ENCODE measurements at places on chromosomes 7 and 10.

DNA sequence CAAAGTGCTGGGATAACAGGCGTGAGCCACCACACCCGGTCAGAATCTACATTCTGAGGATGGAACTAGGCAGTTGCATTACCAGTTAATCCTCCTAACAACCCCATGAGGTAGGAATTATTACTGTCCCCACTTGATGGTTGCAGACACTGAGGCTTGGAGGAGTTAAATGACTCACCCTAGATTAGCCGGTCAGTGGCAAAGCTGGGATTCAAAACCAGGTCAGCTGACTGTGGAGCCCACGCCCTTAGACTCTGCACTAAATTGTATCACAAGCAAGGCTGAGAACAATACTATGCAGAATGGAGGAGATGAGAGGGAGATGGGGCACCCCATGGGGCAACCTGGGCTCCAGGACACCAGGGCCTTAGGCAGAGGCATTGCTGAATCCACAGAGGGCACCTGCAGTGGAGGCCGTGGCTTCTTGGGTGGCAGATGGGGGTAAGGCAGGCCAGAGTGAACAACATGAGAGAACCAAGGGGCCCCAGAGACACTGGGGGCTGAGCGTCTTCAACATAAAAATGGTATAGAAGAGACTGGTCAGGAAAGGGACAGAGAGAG is 723.4 kb downstream of the PARD3 start:
- DNase-seq, result no peak

GRCh38 chr10:107986571-107986970 is 822.1 kb upstream of the SORCS1 start:
- DNase-seq, result no peak

GRCh38 chr7:17234398-17235031 is 63.9 kb upstream of the AHR start:
- peak; percentile 55 for DNase-seq

GRCh38 chr7:84700563-84701370 is 486.1 kb downstream of the SEMA3D start:
- DNase-seq, result no peak

- DNase-seq, result no peak
Observed at GRCh38 chr10:32629910-32630309, 184.0 kb downstream of the CCDC7 start.

DNA sequence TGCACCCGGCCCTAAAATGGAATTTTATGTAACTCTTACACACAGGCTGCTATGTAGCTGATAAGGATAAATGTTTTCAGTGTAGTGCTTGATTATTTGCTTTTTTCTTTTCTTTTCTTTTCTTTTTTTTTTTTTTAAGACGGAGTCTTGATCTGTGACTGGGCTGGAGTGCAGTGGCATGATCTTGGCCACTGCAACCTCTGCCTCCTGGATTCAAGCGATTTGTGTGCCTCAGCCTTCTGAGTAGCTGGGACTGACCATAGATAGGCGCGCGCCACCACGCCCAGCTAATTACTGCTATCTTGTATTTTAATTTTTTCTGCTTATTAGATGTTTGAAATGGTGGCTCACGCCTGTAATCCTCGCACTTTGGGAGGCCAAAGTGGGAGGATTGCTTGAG is 3.4 kb downstream of the RABGEF1 start:
- no peak for DNase-seq

GRCh38 chr10:79129361-79129997 is 60.7 kb downstream of the ZMIZ1 start:
- no peak for DNase-seq

DNA sequence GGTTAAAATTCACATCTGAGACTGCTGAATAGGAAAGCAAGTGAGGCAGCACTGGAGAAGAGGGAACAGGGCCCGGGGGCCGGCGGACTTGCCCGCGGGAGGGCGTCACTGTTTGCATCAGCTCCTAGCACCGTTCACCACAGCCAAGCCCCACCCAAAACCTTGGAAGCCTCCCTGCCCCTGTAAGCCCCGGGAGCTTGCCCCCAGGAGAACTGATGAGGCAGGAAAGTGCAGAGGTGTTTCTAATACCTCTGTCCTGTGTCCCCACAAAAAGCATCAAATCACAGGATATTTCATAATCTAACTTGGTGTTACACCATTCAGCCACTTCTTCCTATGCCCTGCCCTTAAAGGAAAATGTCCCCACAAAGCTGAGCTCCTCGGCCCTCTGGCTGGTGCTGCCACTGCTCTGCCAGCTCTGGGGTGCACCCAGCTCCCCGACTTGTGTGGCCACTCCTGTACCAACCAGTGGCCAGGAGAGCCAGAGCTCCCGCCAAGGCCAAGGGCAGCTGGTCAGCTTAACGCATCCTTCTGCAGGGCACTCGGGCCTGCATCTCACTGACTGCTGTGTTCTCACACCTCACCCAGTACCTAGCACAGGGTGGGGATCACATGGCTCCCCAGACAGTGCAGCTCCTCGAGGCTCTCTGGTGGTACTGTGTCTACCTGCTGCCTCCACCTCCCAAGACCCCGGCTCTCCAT is 47.3 kb upstream of the CNPY1 start:
- no peak for DNase-seq

Data from stimulated activated CD8-positive, alpha-beta memory T cell treated with anti-CD3 and anti-CD28 coated beads, Interleukin-15, amount 100 ng/mL, for 4 hours (primary cell).